Cortex of kidney (tissue), 1 donor: ENCODE measurements at places on chromosomes 1 and 21.

DNA sequence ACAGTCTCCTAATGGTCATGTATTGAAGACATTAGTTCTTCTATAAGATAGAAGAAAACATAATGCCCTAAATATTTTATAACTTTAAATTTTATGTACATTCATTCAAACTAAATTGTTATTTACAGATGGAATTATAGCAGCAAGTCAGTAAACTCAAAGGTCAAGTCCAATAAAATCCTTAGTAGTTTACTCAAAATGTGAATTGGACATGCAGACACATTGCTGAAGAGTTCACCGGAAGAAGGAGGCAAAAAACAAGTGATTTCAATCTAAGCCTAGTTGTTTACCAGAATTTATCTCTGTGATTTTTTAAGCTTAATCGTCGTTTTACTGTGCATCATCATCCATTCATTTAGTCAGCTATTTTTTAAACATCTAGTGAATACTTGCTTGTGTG lies 149.7 kb downstream of the GREM2 start:
- DNase-seq, result no peak

DNA sequence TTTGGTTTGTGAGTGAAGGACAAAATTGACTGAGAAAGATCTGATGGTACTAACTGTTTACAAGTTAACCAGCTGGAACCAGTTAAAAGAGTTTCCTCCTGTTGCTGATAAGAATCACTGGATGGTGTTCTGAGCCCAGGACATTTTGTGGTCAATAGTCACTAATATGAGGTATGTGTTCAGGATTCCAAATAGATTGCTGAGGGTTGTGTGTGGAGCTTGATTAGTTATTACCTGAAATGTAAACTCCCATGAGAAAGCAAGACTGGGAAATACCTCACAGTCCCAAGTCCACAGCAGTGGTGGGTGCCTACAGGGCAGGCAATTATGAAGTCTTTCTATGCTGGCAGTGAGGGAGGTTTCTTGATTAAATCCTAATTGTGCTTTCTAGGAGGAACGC lies 164.6 kb downstream of the DNM3 start:
- no peak for DNase-seq

- DNase-seq, result no peak
These were observed 334.4 kb downstream of the SRGAP2C start for GRCh38 chr1:121519042-121519755.

DNA sequence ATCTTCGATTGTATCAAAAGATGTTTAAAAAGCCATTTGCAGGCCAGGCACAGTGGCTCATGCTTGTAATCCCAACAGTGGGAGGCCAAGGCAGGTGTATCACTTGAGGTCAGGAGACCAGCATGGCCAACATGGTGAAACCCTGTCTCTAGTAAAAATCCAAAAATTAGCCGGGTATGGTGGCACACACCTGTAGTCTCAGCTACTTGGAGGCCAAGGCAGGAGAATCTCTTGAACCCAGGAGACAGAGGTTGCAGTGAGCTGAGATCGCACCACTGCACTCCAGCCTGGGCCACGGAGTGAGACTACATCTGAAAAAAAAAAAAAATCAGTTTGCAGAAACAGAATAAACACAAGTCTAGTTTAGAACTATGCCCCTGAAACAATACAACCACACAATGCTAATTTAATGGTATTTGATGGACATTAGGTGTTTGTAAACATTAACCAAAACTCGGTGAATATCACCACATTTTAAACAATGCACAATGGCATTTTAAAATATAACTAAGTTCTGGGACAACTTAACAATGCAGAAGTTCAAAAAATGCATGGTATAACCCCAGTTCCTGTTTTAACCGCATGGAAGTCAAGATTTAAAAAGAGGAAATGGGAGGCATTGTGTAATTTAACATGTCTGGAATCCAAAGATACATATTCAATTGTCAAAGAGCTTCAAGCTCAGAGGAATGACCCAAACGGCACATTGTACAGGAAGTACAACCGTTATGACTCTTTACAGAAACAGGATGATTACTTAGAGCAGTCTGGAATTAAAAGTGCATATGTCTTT lies 7.1 kb upstream of the PTTG1IP start:
- no peak for DNase-seq

DNA sequence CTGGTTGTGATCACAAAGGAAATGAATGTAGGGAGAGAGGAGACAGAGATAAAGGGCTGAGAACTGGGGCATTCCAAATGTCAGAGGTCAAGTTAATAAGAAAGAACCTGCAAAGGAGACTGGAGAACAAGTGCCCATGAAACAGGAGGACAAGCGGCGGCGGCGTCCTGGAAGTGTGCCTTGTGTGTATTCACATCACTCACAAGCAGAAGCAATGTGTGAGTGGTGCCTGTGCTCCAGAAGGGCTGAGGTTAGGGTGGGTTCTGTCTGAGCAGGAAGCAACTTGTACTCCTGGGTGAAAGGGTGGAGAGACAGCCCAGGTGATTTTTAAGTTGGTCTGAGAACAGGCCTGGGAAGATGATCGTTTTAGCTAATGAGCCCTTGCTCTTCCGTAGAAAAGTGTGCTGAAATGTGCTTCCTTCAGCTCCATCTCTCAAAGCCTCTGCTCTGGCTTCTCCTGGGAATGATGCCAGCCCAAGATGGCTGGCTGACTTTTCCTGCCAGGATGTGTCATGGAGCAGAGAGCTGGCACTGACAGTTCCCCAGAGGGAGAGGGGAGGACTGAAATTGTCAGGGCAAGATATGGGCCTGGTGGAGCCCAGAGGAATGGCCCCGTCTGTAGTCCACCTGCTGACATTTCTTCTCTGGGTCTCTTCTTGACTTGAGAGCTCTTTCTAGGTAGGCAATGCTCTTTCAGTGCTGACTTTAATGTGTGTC lies 25.1 kb upstream of the PLEKHA6 start:
- no peak for DNase-seq
